GM20000 (cell line): ENCODE measurements at places on chromosomes 1 and 21.

DNA sequence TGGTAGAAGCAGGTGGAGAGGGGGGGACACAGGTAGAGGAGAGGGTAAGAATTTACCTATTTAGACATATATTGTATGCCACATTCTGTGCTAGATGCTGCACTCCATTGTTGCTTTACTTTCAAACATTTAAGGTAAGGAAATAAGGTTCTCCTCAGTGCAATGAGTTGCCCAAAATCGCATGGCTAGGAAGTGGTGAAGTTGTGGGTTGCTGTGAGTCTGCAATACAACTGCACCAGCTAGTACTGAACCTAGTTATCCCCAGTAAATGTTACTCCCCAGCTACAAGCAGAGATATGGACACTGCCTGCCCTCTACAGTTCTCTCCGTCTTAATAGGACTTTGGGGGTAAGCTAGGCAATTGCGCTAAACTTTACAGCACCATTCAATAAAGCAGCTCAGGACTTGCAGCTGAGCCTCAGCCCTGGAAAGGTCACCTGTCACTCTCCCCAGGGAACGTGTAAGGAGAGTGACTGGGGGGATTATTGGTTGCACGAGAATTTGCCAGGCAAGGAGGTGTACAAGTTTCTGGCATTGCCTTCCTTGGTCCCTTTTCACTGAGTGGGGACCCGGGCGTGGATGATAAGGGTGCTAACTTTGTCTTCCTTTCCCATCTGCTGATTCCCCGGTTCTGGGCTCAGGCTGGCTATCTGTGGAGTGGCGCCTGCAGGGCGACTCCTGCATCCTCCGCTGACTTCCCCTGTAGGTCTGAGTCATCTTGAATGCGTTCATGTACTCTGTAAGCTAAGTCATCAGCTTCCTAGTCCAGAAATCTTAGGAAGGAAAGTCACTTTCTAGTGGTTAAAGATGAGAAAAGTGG lies 71.3 kb upstream of the CNTN2 start:
- no peak for DNase-seq

- DNase-seq: peak; percentile 77
Observed at GRCh38 chr1:23216771-23217420, 406 bp downstream of the HTR1D start.

DNA sequence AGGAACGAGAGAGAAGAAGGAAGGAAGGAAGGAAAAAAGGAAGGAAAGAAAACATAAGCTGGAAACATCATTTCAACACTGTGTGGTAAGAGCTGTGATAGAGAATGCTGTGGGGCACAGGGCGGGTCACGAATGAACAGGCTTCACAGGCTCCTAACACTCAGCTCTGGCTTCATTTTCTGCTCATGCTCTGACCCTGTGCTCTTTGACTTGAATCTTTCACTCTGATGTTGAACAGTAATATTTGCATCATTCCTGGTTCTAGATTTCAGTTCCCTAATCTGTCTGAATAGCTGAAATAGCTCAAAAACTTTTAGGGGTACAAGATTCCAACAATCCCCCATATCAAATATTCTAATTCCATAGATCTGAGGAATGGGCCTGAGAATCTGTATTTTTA lies 207.3 kb downstream of the LHX8 start:
- DNase-seq: no peak

DNA sequence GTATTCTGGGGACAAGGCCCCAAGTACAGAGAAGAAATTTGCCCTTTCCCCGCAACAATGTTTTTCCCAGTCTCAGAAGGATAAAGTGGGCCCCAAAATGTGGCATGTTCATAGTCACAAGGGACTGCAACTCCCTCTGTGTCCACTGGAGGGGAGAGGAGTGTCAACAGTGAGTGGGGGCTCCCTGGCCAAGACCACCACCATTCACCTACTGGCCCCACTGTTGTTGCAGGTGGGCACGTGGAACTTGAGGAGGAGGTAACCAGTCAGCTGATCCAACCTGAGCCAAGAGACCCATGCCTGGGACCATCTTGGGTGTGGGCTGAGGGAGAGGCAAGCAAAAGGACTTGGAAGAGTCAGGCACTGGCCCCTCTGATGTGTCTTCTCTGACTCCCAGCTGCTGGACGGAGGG lies 777 bp downstream of the NUDT17 start:
- peak; percentile 75 for DNase-seq

DNA sequence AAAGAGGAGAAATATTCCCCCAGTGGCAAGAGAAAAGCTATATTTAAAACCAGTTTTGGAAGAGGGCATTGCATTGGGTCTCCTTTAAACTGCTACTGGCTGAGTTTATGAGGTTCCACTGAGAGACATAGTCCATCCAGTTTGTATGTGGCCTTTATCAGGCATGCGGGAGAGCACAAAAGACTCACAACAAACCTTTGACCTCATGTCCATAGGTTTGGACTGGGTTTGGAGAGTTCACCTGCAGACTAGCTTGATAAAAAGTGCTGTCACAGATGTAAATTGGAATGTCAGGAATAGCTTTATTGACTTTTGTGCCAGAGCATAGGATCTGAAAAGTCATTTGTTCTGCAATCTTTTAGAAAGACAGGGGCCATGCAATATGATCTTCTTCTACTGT lies 131.0 kb upstream of the NRIP1 start:
- no peak for DNase-seq

DNA sequence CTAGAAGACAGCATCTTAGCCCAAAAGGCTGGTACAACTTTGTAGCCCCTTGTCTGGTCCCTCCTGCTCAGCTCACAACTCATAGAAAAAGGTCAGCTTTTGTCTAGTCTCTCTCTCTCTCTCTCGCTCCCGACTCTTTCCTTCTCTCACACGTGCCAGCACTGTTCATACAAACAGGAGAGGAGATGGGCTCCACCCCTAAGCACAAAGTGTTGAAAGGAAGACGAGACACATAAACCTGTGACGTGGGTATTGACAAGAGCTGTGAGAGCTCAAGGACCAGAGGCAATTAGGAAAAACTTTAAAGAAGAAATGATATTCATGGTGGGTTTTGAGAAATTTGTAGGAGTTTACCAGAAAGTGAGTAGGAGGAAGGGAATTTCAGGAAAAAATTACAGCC lies 23.6 kb upstream of the KCNC4 start:
- no peak for DNase-seq
